Activated T-helper 1 cell treated with anti-CD3 and anti-CD28 coated beads, Interleukin-2, amount 50 U/mL, for 16 hours (primary cell): ENCODE measurements at places on chromosomes 2 and 18.

GRCh38 chr2:233358947-233359346 lies 4.7 kb downstream of the DGKD start:
- no peak for DNase-seq

- no peak for DNase-seq
Observed at GRCh38 chr2:20632446-20632990, 18.4 kb downstream of the HS1BP3 start.

GRCh38 chr2:182870227-182870626 lies 3.8 kb upstream of the FRZB start:
- DNase-seq = no peak

GRCh38 chr2:239360008-239360407 lies 40.8 kb downstream of the HDAC4 start:
- no peak for DNase-seq

DNA sequence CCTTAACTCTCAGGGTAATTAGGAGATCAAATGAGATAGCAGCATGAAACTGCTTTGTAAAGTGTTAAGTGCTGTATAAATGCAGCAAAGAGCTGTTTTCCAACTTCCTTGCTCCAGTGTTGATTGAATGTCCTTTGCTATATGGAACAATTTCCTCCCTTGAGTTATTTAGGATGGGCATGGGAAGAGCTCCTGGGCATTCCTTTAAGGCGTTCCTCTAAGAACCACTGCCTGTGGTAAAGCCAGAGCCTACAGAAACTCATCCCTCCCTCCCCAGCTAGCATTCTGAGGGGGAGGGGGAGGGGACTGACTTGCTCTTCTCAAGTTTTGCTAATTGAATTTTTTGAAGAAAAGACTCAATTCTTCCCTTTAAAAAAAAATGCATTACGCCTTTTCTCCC lies 1.4 kb downstream of the AKAIN1 start:
- DNase-seq = no peak

DNA sequence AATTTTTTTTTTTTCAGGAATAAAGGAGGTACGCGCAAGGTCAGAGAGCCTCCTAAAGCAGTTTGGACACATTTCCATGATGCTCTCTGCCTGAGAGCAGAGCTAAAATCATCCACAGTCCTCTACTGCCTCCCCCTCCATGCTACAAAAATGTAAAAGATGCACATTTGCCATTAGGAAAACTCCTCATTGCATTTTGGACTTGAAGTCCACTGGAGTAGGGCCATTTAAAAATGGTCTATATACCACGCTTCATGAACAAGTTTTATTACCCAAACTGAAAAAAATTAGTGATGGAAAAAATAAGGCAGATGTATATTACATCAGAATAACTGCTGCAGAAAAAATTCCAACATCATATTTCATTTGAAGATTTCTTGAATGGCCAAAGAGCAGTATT lies 256.0 kb downstream of the AFF3 start:
- no peak for DNase-seq

- no peak for DNase-seq
Observed at GRCh38 chr2:71831193-71831577, 316.5 kb downstream of the CYP26B1 start.

GRCh38 chr18:60693426-60693825 lies 320.9 kb upstream of the MC4R start:
- DNase-seq = no peak

DNA sequence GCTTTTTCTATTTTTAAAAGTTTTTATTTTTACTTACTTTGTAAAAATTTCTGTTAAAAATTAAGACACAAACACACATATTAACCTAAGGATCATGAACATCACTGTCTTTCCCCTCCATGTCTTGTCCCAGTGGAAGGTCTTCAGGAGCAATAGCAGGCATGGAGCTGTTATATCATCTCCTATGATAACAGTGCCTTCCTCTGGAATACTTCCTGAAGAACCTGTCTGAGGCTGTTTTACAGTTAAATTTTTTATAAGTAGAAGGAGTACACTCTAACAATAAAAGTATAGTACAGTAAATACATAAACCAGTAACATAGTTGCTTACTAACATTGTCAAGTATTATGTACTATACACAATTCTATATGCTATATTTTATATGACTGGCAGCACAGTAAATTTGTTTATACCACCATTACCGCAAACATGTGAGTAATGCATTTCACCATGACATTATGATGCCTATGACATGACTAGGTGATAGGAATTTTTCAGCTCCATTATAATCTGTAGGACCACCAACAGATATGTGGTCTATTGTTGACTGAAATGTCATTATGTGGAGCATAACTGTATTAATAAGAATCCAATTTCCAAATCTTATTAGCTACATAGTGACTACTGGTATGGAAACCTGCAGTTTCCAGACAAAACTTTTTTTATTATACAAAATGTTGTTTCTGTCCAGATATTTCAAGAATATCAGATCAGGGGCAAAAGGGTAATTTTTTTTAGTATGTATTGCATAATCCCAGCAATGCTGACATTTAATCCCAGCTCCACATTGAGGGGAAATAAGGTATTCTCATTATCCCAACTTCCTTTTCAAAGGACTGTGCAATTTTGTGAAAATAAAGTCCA lies 337.2 kb upstream of the SLC39A10 start:
- DNase-seq = no peak

GRCh38 chr2:138658187-138658894 lies 121.8 kb downstream of the NXPH2 start:
- DNase-seq = no peak

DNA sequence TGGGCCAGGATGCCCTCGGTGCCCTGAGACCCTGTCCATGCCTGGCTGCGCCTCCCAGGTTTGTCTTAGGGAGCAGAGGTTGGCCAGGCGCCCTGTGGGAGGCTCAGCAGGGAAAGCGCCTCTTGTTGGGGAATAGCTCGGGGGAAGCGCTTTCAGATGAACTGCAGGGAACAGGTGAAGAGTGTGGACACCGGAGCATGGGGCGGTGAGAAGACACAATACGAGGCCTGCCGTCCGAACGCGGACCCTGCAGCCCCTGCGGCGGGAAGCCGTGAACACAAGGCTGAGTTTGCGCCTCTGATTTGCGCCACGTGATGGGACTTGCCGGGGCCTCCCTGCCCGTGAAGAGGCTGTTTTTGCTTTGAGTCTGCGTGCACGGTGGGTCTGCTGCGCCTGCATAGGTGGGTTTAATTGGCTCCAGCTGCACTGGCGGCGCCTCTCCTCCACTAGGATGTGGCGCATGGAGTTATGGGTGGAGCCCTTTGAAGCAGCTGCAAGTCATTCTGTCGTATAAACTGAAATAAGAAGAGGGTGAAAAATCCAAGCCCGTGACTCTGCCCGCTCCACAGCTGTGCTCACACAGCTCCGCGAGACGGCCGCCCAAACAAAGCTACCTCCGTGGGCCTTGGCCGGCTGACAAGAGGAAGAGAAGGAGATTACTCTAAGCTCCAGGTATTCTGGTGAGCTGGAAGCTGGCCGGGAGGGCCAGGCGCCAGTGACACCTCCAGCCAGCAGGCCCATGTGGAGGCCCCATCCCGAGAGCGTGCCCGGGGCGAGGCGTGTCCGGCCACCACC lies 103.5 kb upstream of the CTDP1 start:
- DNase-seq = no peak

DNA sequence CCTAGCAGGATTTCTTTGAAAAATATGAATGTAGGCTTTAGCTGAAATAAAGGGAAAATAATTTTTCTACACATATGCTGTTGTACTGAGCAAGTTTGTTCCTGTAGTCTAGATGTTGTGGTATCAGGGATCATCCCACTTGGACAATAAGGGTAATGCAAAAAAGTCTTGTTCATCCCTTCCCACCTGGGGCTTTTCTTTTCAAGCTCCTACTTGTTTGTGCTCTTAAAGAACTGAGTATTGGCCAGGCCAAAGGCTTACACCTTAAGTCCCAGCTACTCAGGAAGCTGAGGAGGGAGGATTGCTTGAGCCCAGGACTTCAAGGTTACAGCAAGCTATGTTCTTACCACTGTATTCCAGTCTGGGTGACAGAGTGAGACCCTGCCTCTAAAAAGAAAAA lies 35.5 kb downstream of the ZC3H6 start:
- no peak for DNase-seq

GRCh38 chr2:135056790-135057189 lies 4.7 kb downstream of the RAB3GAP1 start:
- DNase-seq = no peak

DNA sequence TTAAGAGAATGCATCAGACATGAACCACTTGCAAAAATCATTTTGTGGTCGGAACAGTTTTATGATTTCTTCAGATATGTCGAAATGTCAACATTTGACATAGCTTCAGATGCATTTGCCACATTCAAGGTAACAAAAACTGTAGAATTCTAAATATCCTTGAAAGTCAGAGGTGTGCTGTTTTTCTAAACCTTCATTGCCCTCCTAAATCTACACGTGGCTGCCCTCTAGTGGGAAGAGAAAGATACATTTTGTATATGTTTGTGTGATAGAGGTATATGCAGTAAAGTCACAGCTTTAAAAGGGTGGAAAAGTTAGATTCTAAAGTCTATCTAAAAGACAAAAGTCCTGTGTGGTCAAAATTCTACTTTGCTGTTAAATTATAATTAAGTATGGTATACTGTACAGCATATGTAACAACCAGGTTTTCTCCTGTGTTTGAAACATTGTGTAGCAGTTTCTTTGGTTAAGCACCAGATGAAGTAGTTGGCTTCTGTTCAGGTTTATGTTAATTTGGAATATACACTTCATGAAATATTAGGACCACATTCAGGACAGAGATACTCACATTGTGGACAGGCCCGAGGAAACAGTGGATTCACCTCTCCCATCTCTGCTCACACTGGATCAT lies 65.9 kb upstream of the ITM2C start:
- no peak for DNase-seq

- DNase-seq = no peak
Observed at GRCh38 chr18:25164848-25165811, 186.8 kb downstream of the ZNF521 start.

DNA sequence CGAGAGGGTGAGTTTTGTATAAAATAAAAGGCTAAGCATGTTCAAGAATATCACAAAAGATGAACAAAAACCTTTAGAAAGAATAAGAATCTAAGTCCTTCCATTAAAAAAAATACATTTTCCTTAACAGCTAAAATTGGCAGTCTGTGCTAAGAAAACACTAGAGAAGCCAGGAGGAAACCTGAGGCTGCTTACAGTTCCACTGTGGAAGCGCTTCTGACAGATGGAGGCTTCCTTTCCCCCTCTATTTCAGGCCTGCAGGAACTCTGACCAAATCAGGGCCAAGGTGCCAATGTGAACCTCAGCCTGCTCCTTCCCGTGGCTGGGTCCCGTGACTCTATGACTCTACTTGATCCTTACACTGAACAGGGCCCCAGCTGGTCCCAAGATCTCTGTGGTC lies 108.1 kb upstream of the ARHGAP28 start:
- no peak for DNase-seq

GRCh38 chr18:70468861-70469547 lies 180.2 kb downstream of the SOCS6 start:
- DNase-seq = no peak

DNA sequence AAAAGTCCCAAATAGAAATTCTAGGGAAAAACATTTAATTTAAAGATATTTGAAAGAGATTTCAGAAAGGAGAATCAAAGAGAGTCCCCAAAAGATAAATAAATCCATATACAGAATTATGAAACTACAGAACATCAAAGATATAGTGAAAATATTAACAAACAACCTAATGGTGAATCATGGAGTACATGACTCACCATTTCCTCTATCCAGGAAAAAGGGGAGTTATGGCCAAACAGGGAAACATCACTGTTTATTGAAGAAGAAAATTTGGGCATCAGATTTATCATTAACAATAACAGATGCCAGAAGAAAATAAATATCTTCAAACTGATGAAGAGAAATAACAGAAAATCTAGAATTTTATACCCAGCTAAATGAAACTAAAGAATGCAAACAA lies 448.3 kb downstream of the CDH2 start:
- DNase-seq = no peak

DNA sequence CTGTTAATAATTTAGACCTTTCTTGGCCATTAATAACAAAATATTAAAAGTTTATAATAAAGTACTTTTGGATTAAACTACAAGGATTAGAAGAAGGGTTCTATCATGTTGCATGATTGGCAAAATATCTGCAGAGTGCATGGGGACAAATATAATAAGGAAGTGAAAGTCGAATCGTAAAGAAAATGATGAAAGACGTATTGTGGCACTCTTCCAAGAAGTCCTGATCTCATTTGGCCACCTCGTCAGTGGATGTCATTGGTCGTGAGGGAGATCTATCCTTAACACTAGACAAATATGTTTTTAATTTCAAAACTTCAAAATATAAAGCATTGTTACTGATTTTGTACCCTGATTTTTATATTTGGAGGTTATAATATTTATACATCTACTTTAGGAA lies 197.7 kb upstream of the STON1 start:
- DNase-seq = no peak

GRCh38 chr18:22839340-22839821 lies 93.7 kb upstream of the RBBP8 start:
- no peak for DNase-seq

DNA sequence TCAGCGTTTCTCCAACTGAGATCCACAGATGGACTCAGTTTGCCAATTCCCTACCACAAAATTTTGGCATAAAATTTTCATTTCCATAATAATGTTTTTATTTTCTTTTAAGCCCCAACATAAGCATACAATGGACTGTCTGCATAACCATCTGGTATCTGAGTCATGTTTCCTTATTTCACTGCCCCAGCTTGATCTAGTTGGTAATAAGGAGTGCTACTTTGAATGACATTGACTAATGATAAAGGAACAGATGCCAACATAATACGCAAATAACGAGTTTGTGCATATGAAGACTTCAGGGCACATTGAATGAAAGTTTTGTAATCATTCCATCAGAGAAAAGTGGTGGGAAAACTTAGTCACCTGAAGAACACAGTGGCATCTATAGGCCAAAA lies 8.8 kb upstream of the MBD2 start:
- DNase-seq = no peak

DNA sequence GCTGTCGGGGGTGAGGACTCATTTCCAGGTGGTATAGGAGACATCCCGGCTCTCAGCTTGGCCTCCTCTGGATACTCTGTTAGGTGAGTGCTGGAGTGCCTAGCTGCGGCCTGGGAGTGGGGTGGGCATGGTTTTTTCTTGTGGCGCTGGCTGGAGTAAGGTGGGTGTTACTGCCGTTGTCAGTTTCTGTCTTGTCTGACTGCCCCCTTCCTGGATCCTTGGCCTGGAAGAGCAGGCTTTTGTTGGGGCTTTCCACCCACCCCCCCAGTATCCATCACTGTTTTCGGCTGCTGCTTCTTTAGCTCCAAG lies 69.2 kb downstream of the DGKD start:
- no peak for DNase-seq

- DNase-seq = no peak
Observed at GRCh38 chr2:149885946-149886345, 298.4 kb upstream of the MMADHC start.

GRCh38 chr2:118634876-118635275 lies 212.6 kb downstream of the EN1 start:
- DNase-seq = no peak

DNA sequence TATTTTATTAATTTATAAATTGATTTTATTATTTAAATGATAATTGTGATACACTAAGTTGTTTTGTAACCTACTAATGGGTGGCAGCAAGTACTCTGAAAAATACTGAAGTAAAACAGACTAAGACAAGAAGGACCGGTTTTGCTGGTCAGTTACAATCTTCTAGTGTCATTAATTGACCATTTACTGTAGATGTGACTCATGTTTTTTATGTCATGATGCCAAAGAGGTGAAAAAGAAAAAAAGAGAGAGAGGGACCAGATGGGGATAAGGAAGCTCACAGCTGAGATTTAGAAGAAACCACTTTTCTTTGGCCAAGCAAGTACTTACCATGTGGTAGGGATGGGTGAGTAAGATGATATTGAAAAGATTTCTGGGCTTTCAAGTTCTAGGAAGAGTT lies 955.8 kb upstream of the LRRTM1 start:
- no peak for DNase-seq
